ENCODE measurements at places on chromosomes 4 and X. TPM values are rescaled to one million over a fixed set of nuclear protein-coding genes. Genes with fewer than 3 reads are reported as not detected.

DNA sequence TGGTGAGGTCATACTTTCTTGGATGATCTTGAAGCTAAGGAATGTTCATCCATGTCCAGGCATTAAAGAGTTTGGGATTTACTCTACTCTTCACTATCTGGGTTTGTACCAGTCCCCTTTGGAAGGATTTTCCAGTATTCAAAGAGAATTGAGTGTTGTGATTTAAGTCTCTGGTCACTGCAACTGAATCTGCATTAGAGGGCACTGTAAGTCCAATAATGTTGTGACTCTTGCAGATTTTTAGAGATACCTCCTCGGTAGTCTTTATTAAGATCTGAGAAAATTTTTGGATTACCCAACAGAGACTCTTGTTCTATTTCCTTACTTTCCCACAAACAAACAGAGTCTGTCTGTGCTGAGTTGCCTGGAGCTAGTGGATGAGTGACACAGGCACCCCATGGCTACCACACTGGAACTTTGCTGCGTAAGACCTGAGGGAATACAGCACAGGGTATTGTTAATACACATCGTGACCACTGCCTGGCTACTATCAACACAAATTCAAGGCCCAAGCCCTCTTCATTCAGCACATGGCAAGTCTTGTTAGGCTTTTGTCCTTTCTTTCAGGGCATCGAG lies 357.1 kb upstream of the KLHL4 start:
- DNase-seq, result no peak

DNA sequence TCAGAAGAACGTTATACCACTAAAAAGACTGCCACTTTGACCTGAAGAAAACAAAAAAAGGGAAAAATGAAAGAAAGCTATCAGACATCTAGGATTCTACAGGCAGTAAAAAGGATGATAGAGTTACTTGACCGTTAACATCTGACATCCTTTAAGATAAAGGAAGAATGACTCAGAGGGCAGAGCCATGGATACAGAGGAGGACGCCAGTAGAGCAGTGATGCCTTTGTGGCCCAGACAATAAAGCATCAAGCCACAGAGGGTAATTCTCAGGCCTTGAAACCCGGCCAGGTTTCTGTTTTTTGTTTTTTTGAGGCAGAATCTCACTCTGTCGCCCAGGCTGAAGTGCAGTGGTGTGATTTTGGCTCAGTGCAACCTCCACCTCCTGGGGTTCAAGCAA lies 9.5 kb upstream of the BEX1 start:
- DNase-seq, result no peak

ANKRD37 gene
- total RNA-seq, result 11.9 TPM

FSTL5 gene
- not detected for total RNA-seq

NXF2 gene
- not detected for total RNA-seq

IL13RA2 gene
- 0.83 TPM for total RNA-seq
